Stimulated activated CD4-positive, alpha-beta T cell treated with anti-CD3 and anti-CD28 coated beads, Interleukin-1b, Interleukin-23, amount 100 ng/mL, for 1 hour (primary cell): ENCODE measurements at places on chromosomes 6 and 20.

- DNase-seq = no peak
Observed at GRCh38 chr20:50313827-50314677, 123.4 kb downstream of the CEBPB start.

GRCh38 chr20:16066571-16066970 is 506.7 kb downstream of the KIF16B start:
- DNase-seq = no peak

GRCh38 chr20:35039146-35039545 is 53.5 kb downstream of the TRPC4AP start:
- DNase-seq = no peak

- DNase-seq = no peak
Observed at GRCh38 chr6:39573541-39573940, 151.7 kb downstream of the KIF6 start.

- no peak for DNase-seq
Observed at GRCh38 chr6:135162678-135163439, 18.2 kb upstream of the MYB start.

DNA sequence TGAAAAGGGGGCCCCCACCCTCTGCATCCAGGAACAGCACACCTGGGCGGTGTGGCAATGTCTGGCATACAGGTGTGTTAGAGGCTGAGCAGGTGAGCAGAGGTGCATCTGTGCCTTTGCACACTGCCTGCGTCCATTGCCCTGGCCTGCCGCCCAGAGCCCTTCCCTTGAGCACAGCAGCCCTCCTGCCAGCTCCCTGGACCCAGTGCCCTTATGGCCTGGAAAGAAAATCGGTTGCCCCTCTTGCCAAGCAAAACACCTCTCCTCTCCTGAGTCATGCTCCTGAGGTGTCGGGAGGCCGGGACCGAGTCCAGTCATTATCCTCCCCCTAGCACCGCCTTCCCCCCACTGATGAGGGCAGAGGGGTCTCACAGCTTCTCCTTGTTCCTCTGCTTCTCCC is 259.9 kb downstream of the SMOC2 start:
- DNase-seq = no peak

- DNase-seq = no peak
Observed at GRCh38 chr6:90249458-90249857, 47.2 kb downstream of the BACH2 start.

GRCh38 chr6:81864124-81864523 is 111.6 kb upstream of the TENT5A start:
- DNase-seq = no peak

DNA sequence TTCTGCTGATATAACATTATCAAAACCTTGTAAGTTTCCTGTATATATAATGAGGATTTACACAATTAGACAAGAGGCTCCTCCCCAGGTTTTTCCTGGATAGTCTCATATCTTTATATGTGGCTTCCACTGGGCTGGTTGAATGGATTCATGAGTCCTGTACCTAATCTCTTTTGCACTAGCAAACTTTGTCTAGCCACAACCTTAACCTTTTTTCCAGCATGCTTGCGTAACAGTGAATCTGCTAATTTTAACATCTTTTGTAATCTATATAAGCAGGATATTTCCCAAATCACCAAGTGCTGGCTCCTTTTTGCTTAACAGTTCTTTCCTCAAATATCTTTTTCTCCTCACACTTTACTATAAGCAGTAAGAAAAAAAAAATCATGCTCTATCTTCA is 153.6 kb downstream of the COL21A1 start:
- no peak for DNase-seq

DNA sequence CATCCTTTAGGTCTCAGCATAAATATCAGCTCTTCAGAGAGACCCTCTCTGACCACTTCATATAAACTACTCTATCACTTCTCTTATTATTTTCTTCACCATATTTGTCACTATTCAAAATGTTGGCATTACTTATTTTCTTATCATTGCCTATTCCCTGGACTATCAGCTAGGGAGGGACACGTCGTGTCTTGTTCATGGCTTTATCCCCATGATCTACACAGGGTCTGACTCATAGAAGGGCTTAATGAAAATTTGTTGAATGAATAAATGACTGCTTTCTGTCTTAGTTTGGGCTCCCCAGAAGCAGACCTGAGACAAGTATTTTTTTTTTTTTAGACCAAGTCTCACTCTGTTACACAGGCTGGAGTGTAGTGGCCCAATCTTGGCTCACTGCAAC is 3.0 kb upstream of the CDK5RAP1 start:
- no peak for DNase-seq
